NCI-H1436 (cell line): ENCODE measurements at places on chromosomes 5 and 9.

DNA sequence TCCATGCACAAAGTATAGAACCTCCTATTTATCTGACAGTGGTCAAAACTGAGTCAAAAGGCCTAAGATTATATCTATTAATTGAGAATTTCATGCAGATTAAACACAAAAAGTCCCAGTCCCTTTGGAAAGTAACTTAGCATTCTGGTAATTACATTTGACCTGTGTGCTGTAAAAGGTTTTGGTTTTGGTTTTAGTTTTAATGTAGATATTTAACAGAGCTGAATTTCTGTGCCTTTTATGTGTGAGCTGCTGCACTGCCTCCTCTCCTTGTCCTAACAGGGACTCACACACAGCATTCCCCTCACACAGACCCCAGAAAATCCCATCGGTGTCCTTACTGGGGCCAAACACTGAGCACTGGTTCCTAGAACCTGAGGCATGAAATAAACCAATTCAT, 31.0 kb upstream of the FSD1L start:
- no peak for DNase-seq

- no peak for DNase-seq
These were observed 4.4 kb downstream of the LRRC8A start for GRCh38 chr9:128886211-128886891.

DNA sequence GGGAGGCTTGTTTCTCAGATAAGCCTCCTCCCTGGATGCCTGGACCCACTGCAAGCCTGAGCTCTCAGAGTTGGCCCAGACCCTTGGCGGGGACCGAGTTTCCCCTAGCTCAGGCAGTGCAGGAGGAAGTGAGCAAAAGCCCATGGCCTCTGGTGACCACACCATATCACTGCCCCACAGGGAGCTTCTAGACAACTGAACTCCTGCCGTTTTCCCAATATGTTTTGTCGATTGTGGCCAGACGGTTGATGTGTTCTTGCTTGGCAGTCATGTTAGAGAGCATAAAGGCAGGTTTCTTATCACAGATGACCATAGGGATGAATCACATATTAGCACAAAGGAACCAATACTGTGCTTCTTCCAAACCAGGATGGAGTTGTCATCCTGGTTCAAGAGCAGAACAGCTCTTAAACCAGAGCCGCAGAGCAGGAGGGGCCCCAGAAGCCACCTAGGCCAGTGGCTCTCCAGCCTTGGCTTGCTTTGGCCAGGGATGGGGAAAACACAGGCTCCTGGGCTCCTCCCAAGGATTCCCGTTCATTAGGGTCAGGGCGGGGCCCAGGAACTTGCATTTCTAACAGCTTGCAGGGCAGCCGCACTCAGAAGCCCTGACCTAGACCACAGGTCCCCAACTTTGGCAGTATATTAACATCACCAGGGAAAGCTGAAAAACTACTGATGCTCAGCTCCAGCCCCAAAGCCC, 113.1 kb upstream of the TBC1D2 start:
- DNase-seq, result no peak

DNA sequence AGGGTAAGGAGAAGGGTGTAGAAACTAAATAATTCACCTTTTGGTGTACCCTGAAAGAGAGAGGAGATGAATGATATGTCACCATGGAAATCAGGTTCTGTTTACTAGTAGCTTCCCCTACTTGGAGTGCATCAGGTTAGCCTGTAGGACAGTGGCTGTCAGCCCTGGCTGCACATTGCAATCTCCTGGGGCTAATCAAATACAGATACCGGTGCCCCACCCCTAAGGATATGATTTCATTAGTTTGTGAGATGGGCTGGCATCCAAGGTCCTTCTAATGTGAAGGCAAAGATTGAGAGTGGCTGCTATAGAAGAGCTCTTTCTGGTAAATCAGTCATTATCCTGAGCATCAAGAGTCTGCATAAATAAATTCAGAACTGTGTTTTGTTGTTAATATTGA, 47.2 kb downstream of the INSYN2B start:
- no peak for DNase-seq

- DNase-seq, result no peak
These were observed 34.0 kb downstream of the B4GALT1 start for GRCh38 chr9:33133186-33133585.

GRCh38 chr5:156893517-156893916, 43.4 kb downstream of the PPP1R2B start:
- no peak for DNase-seq

GRCh38 chr9:2597483-2597882, 24.1 kb upstream of the VLDLR start:
- no peak for DNase-seq
